Adipocyte (in vitro differentiated cells): ENCODE measurements at places on chromosomes 6 and 20.

- DNase-seq, result no peak
Measured at GRCh38 chr6:155967322-155967721, 511.7 kb upstream of the NOX3 start.

DNA sequence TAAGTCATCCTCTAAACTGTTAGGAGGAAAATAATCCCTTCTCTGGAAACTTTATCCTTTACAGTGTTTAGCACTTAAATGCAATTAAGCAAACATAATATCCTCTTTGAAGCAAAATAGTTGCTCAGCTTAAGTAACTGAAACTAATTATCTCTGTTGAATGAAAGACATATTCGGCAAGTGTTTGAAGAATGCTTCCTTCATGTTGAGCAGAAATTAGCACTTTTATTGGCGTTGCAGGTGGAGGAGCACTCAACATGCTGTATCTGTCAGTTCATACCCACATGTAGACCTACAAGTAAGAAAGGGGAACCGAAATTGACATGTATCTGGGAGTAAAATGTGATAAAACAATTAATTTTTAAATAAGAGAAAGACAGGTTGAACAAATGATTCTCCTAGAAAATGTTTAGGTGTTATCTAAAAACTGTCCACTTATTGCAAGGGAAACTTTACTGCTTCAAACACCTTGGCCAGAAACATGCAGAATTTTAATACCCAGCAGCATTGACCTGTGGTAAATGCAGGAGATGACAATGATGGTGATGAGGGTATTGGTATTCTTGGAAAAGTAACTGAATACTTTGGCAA lies 987.0 kb upstream of the MAP3K7 start:
- no peak for DNase-seq

GRCh38 chr20:59026904-59027740 lies 5.0 kb downstream of the ATP5F1E start:
- DNase-seq, result no peak

DNA sequence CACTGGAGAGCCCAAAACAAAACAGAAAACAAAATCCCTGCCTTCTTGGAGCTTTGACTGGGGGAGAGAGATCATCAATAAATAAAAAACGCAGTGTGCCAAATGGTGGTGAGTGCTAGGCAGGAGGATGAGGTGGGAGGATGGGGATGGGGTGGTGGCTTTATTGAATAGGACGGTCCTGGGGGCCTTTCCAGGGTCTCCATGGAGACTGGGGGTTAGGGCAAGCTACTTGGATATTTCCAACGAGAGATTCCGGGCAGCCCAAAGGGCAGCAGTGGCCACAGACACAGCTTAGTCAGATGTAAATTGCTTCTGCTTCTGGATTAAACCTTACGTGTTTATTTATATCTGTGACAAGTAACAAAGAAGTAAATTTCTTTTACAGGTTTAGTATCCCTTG lies 700.1 kb downstream of the QKI start:
- no peak for DNase-seq

DNA sequence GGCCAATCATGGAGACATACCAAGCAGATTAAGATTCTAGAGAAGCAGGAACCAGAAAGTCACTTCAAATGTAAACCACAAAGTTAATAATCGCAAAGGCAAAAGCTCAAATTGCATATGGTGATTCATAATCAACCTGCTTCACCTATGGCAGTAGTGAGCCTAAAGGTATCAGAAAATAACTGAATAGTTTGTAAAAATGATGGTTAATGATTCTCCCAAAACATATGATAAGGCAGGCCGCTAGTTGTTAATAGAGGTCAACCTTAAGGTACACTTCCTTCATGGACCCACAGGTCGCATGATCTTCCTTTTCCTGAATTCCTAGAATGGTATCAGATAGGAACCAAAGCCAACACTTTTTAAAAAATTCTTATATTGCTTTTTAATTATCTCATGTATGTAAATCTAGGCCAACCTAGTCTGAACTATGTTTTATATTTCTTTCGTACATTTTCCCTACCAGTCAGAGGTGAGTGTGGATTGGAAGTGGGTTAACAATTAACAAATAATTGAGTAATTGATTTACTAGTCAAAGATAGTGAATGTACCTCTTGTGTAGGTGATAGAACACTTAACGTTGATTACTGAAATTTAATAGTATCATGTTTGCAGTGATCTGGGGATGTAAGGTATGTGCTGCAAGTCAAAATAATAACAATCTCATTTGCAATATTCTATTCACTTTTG lies 16.4 kb downstream of the TAAR2 start:
- no peak for DNase-seq

- DNase-seq, result peak; percentile 79
Measured at GRCh38 chr6:28789553-28790083, 134.2 kb downstream of the TRIM27 start.

DNA sequence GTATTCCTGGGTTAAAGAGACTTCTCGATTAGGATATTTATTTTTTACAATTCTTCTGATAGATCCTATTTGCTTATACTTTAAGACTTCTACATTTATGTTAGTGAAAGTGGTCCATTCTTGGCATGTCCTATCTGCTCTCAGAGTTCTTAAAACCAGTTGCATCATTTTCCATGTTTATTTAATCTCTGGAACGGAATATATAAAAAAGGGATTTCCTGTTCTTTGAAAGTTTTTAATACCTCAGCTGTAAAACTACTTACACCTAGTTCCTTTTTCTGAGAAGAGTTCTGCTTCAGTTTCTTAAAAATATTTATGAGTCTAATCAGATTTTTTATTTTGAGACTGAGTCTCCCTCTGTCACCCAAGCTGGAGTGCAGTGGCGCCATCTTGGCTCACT lies 18.0 kb upstream of the MYL9 start:
- DNase-seq, result no peak

DNA sequence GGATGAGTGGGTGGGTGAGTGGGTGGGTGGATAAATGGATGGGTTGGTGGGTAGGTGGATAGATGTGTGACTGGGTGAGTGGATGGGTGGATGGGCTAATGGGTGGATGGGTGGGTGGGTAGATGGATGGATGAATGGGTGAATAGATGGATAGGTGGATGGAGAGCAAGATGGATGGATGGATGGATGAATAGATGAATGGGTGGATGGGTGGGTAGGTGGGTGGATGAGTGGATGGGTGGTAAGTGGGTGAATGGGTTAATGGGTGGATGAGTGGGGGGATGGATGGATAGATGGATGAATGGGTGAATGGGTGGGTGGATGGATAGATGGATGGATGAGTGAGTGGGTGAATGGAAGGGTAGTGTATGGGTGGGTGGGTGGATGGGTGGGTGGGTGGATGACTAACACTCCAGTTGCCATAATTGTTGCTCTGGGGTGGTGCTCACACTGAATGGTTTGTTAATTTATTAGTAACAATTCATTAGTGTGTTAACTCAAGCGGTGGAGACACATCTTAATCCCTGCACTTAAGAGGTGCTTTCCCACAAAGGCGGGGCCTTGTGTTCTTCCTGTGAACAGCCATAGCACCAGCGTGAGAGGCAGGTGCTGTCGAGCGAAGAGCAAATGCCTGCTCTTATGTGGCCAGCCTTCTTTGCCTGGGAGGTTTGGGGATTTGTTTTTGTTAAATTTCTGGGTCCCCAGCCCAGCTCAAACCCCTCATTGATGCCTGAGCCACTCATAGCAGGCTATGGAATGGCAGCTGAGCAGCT lies 4.9 kb upstream of the APCDD1L start:
- DNase-seq, result no peak

GRCh38 chr6:51350308-51350904 lies 531.7 kb downstream of the TFAP2B start:
- DNase-seq, result peak; percentile 0

- DNase-seq, result no peak
Measured at GRCh38 chr6:300494-301198, 8.4 kb downstream of the DUSP22 start.

- no peak for DNase-seq
Measured at GRCh38 chr20:21289651-21290050, 13.5 kb upstream of the XRN2 start.

DNA sequence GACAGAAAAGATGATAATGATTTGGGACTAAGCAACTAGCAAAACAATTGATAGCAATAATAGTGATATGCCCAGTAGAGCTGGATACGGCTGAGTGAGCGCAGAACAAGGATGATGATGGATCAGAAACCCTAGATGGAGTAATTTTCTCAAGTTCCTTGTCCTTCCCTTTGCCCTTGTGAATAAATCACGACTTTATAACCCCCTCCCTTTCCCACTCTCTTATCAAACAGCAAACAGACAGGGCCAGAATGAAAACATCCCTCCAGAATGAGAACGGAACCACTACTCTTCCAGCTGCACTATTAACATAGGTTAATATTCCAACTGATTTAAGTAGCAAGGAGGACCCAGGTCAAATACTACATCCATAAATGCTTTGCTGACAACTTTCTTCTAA lies 1.3 kb upstream of the MTFR2 start:
- DNase-seq, result no peak

DNA sequence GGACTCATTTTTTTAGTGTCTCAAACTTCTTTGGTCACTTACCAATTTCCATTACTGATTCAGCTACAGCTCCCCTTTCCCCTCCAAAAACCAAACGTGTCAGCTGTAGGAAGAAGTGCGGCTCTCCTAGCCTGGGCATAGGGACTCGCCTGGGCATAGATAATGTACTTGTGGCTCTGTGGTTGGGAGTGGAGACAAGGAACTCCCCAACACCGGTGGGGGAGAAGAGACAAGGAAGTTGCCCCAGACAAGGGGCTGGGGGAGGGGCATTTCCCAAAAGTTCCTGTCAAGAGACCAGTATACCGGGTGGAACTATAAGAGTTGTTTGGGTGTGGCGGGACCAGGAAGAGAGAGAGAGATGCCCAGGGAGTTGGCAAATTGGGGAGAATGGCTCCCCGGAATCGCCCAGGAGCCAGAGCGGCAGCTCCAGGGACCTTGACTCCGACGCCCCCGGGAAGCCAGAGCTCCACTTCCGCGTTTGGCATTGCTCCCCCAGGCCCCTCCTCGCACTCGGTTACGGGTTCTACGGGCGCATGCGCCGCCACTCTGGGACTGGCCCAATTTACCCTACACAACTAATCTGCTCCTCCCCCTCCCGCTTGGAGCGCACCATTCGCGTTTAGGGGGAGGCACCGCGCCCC lies 871 bp upstream of the ZFAND3 start:
- DNase-seq, result peak; percentile 98
